NCI-H2081 treated with DMSO at 0.1 percent for 48 hours (cell line): ENCODE measurements at places on chromosomes 7 and 10.

GRCh38 chr7:21251151-21251800 is 176.6 kb upstream of the SP4 start:
- DNase-seq, result no peak

- DNase-seq, result no peak
Measured at GRCh38 chr10:96176985-96177384, 46.9 kb downstream of the ZNF518A start.

GRCh38 chr10:116753759-116754158 is 11.4 kb upstream of the HSPA12A start:
- DNase-seq, result no peak

GRCh38 chr10:132708441-132708840 is 77.5 kb downstream of the NKX6-2 start:
- no peak for DNase-seq

DNA sequence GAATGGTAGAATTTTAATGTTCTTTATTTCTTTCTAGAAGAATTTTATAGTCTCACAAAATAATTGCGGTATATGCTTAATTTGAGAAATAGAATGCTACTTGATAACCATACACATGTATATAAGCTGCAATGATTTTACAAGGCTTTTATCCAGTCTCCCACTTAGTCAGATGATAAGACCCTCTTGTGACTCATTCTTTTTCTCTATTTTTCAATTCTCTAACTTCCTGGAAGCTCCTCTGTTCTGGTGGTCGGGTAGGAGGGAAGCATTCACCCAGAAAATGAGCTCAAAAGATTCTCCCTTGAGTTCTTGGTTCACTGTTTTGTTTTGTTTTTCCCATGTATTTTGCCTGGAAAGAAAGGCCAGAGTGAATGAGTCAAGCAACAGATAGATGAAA is 546.6 kb downstream of the INHBA start:
- DNase-seq, result no peak

DNA sequence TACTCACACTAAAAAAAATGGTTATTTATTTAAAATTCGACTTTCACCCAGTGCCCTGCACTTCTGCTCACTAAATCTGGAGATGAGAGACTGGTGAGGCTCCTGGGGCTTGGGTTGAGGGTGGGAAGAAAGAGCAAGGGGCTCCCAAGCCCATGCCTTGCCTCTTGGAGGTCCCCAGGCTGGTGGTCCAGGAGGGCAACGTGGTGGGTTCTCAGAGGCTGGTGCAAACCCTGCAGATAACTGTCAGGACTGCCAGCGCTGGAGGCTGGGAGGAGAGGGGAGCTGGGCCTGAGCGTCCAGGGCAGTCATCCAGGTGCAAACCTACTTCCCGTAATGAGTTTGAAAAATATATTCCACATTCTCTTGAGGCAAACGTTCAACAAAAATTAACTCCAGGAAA is 528.3 kb downstream of the GLRX3 start:
- no peak for DNase-seq

DNA sequence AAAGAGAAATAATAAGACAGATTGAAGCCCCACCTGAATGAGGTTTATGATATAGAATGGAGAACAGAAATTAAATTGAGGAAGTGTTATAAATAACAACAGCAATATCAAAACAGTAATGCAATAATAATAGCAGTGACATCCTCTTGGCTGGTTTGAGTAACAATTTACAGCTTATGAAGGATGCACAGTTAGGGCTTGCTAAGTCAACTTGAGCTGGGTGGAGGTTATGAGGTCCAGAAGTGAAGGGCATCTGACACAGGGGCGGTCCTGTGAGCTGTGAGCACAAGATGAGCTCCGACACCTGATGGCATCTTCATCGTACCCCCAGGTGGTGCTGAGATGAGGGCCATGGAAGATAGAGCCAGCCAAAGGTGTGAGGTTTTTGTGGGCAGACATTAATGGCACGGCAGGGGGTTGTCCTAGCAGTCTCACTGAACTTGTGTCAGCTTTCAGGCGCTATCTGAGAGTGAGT is 30.5 kb downstream of the ARHGAP22 start:
- no peak for DNase-seq

GRCh38 chr10:28794986-28795385 is 117.7 kb downstream of the BAMBI start:
- DNase-seq, result no peak

GRCh38 chr7:140773104-140773503 is 76.6 kb downstream of the NDUFB2 start:
- DNase-seq, result no peak

DNA sequence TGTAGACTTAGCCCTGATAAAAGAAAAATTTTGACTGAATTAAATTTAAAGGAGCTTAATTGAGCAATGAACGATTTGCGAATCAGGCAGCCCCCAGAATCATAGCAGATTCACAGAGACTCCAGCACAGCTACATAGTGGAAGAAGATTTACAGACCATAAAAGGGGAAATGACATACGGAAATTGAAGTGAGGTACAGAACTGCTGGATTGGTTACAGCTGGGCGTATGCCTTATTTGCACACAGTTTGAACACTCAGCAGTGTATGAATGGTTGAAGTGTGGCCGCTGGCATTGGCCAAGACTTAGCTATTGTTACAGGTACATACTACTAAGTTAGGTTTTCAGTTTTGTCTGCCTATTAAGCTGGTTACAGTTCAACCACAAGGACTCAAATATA is 433.5 kb upstream of the CELF2 start:
- no peak for DNase-seq

- DNase-seq, result no peak
Measured at GRCh38 chr10:70479626-70480238, 1.2 kb downstream of the PALD1 start.

DNA sequence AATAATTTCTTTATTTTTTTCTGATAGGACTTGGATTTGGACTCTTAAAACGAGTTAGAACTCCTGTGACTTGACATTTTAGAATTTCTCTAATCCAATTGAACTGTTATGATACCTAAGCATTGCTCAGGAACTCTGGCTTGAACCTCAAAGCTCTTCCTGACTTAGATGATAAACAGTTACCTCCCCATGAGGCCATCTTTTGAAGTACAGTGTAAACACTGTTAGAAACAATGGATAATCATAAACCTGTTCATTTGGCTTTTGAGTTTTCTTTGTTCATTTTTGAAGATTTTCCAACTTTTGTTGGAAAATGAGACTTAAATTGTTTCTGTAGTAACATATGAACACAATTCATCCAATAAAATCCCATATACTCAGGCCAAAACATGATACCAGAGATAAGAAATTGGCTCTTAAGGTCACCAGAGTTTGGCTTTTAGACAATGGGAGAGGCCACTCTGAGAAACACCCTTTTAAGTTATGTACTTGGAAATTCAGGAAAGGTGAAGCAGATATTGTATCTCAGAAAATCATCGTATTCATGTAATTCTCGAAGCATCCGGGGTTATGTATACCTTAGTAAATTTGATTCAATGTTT is 59.6 kb downstream of the RUNDC3B start:
- no peak for DNase-seq

- no peak for DNase-seq
Measured at GRCh38 chr10:57986422-57986821, 281.3 kb downstream of the IPMK start.

DNA sequence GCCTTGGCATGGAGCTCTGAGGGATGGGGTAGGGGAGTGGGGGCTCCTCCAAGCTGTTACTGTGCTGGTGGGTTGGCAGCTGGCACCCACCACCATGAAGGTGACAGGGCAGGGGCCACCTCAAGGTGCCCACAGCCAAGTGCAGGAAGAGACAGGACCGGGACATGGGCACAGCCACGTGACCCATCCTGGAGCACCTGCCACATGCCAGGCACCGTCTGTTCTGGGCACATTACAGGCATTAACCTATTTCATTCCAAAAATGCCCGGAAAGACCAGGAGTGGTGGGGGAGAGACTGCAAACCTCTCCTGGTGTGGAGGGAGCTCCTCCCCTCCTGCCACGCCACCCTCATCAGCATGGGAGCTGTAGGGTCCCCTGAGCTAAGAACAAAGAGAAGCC is 56.7 kb downstream of the CAMK2B start:
- no peak for DNase-seq

- no peak for DNase-seq
Measured at GRCh38 chr7:105339404-105340323, 49.1 kb downstream of the SRPK2 start.

DNA sequence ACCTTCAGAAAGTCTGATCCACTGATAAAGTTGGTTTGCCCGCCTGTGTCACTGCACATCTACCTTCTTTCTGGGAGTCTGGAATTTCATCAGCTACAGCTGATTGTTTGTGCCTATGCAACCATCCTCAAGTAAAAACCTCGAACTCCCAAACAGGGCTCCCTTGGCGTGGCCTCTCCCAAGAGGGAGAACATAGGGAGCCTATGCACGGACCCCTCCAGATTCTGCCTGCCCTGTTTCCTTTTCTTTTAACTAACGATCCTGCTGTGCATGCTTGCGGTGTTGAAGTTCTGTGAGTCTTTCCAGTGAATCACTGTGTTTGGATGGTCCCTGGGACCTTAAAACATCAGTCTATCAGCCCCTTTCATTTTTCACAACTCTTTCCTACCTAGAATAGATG is 226.9 kb upstream of the SEMA3D start:
- DNase-seq, result no peak

DNA sequence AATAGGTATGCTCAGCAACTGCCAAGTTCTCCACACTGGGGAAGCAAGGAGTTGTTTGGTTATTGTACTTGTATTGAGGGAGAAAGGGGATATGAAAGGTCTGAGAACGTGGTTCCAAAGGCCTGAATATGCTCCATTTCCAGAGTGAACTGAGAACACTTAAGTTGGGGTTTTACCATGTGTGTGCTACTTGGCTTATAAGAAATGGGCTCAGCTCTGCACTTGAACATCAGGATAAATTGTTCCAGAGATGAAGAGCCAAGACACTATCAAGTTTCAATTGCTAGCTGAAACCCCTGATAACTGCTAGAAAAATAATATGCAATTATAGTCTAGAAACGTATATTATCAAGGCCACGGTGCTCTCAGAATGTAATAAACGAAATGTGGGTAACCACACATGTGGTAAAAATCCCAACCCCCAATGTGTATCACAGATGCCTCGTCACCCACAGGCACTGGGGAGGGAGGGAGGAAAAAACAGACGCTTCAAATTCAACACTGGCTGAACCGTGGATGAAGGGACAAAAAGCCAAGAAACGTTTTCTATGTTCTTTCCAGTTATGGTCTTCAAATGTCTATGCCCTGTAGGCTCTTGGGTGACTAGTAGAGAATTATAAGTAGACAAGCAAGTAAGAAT is 16.3 kb downstream of the ELMO1 start:
- no peak for DNase-seq

GRCh38 chr10:78491812-78492211 is 458.1 kb downstream of the RPS24 start:
- no peak for DNase-seq

- DNase-seq, result no peak
Measured at GRCh38 chr7:101557421-101557820, 71.7 kb downstream of the MYL10 start.
